ENCODE measurements at places on chromosomes 11 and 22. TPM values are rescaled to one million over a fixed set of nuclear protein-coding genes. Genes with fewer than 3 reads are reported as not detected.

- no peaks in the 10 kb centered on the region for H3K27me3 ChIP-seq
- H3K27ac ChIP-seq: no peak overlapping the region
- H3K4me1 ChIP-seq: no peaks in the 10 kb centered on the region
- no peak overlapping the region for H3K4me3 ChIP-seq
- no peak for DNase-seq
- no peaks in the 10 kb centered on the region for H3K36me3 ChIP-seq
Measured at GRCh38 chr11:42049650-42050049, 590.2 kb upstream of the LRRC4C start.

The MUC5AC gene
- 0.09 TPM for total RNA-seq

DNA sequence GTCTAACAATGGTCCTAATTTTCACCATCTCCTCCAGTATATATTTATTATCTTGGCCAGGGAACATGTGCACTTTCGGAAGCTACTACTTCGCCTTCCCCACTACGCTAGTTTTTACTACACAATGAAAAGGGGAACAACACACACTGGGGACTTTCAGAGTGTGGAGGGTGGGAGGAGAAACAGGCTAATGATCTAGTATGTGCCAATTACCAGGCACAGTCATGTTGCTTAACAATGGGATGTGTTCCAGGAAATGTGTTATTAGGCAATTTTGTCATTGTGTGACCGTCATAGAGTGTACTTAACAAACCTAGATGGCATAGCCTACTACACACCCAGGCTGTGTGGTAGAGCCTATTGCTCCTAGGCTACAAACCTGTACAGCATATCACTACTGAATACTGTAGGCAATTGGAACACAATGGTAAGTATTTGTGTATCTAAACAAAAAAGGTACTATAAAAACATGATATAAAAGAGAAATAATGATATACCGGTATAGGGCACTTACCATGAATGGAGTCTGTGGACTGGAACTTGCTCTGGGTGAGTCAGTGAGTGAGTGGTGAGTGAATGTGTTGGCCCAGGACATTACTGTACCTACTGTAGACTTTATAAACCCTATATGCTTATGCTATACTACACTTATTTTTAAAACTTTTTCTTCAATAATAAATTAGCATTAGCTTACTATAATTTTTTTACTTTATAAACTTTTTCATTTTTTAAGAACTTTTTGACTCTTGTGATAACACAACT, 20.1 kb upstream of the CUL5 start:
- H3K27ac ChIP-seq: no peak overlapping the region
- H3K36me3 ChIP-seq: no peaks in the 10 kb centered on the region
- DNase-seq: no peak
- no peaks in the 10 kb centered on the region for H3K27me3 ChIP-seq

GRCh38 chr11:1234771-1235305, 12.0 kb downstream of the MUC5B start:
- H3K4me1 ChIP-seq: peaks cover 11% of the 10 kb centered on the region
- DNase-seq: no peak
- no peak overlapping the region for H3K27ac ChIP-seq

Measured in PC-9 (cell line).